Effector CD8-positive, alpha-beta T cell (primary cell): ENCODE measurements at places on chromosomes 7 and 10.

DNA sequence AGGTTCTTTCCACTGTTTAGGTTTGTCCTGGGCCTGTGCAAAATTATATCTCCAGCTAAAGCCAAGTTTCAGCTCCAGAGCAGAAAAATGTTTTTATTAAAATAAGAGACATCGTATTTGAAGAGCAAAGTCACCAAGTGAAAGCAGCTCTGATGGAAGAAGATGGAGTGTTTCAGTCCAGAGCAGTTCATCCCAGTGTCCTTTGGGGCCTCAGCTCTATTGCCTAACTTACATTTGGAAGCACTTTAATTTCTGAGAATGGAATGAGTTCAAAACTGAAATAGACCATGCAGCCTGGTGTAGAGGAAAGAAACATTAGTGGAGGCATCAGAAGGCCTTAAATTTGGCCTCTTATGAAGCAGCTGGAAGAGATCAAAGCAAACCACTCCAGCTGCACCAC, 545.2 kb downstream of the SORCS1 start:
- no peak for DNase-seq

DNA sequence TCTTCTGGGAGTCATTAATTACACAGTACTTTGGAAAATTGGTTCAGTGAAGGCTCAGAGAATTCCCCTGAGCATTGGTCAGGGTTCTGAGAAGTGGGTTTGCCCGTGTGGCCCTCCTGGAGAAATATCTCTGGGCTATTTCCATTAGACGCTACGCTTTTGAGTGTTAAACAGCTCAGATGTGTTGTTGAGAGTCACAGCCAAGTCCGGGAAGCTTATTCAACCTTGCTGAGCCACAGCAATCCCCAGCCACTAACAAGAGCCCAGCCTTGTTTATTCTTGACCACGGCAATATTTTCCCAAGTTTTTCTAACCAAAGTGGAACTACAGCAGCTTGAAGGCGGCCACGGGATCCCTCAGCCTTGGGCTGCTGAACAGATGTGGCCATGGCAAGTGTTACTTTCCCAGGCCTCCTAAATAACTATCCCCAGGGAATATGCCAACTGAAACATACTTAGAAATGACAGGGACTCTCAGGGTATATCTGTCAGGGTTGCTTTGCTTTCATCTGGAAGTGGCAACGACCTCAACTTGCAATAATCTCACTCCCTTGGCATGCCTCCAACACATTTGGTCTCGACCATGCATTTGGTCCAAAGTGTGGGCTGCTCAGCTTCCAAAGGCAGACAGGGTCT, 214.7 kb downstream of the EMX2 start:
- DNase-seq: no peak

DNA sequence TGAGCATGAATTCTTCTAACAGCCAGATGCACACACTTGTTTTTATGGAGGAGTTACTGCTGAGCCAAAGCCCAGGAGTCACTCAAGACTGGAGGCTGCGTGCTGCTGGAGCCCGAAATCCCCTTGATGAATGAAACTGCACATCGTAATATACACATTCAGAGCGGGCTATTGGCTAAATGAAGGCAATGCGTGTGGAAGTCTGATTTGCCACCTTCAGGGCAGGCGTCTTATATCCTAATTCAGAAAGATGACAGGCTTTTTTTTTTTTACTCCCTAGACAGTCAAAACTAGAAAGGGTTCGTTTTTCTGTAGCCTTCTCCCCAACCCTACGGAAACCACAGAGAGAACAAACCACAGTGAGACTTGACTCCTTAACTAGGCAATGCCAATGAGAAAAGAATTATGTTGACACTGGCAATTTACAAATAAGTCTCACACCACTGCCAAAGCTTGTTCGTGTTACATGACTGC, 227.2 kb upstream of the KLF14 start:
- DNase-seq: peak; percentile 36

- DNase-seq: no peak
These were observed 253.4 kb downstream of the TRIL start for GRCh38 chr7:28704706-28705105.

GRCh38 chr7:2566890-2567678, 8.3 kb downstream of the IQCE start:
- no peak for DNase-seq

GRCh38 chr7:73454424-73454823, 20.8 kb downstream of the FZD9 start:
- DNase-seq: no peak

- DNase-seq: no peak
These were observed 119.6 kb downstream of the TES start for GRCh38 chr7:116329686-116330503.

GRCh38 chr10:110279407-110279986, 25.2 kb downstream of the SMNDC1 start:
- peak; percentile 23 for DNase-seq

- peak; percentile 75 for DNase-seq
These were observed 9.8 kb downstream of the SAP25 start for GRCh38 chr7:100563809-100564400.

- no peak for DNase-seq
These were observed 31.9 kb downstream of the FAM107B start for GRCh38 chr10:14742815-14743214.

DNA sequence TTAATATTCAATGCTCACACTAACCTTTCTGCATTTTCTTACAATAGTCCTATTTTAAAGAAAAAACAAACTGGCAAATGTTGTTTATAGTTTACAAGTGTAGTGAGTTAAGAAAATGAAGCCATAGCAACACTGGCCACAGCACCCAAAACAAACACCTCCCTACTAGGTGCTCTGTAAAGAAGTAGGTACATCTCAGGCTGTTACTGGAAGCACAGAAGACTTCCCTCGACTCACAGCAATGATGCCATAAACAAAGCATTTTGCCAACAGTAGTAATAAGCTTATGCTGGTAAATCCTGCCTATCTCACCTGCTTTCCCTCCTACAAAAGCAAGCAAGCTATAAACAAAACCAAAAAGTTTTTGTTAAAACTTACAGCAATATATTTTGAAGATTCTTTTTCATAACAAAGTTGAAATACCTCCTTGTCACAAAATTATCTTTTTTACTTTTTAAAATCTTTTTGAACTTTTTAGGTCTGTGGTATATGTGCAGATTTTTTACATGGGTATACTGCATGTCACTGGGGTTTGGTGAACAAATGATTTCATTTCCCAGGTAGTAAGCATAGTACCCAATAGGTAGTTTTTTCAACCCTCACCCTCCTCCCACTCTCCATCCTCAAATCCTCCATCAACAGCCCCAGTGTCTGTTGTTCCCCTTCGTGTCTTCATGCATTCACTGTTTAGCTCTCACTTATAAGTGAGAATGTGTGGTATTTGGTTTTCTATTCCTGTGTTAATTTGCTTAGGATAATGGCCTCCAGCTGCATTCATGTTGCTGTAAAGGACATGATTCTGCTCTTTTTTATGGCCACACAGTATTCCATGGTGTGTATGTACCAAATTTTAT, 28.4 kb downstream of the COA1 start:
- no peak for DNase-seq

GRCh38 chr7:48188776-48189520, 17.7 kb downstream of the ABCA13 start:
- DNase-seq: no peak

- DNase-seq: no peak
These were observed 34.8 kb downstream of the PIP4K2A start for GRCh38 chr10:22679608-22680007.

- DNase-seq: no peak
These were observed 1.2 kb downstream of the HOXA11 start for GRCh38 chr7:27183682-27184336.

- no peak for DNase-seq
These were observed 29.1 kb upstream of the ITGB1 start for GRCh38 chr10:32987172-32987571.

GRCh38 chr10:76763376-76763775, 874.2 kb downstream of the KCNMA1 start:
- no peak for DNase-seq

DNA sequence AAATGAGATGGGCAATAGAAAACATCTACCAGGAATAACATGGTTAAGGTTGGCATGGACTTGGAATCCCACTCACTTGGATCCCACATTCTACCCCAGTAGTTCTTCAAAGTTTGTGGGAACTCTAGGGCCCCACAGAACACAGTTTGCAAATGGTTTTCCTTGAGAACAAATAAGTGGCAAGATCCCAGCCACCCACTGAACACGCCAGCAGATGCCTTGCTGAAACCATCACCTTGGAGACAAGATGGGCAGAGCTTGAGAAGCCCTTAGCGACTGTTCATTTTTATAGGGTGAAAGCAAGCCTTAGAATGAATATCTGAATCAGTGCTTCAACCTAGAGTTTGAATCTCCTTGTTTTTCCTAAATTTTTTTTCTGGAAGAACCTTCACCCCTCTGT, 349.1 kb downstream of the RPS24 start:
- DNase-seq: no peak

- DNase-seq: no peak
These were observed 45.5 kb downstream of the GRM8 start for GRCh38 chr7:127207230-127207629.

GRCh38 chr10:86162696-86163400, 203.7 kb downstream of the GRID1 start:
- no peak for DNase-seq

DNA sequence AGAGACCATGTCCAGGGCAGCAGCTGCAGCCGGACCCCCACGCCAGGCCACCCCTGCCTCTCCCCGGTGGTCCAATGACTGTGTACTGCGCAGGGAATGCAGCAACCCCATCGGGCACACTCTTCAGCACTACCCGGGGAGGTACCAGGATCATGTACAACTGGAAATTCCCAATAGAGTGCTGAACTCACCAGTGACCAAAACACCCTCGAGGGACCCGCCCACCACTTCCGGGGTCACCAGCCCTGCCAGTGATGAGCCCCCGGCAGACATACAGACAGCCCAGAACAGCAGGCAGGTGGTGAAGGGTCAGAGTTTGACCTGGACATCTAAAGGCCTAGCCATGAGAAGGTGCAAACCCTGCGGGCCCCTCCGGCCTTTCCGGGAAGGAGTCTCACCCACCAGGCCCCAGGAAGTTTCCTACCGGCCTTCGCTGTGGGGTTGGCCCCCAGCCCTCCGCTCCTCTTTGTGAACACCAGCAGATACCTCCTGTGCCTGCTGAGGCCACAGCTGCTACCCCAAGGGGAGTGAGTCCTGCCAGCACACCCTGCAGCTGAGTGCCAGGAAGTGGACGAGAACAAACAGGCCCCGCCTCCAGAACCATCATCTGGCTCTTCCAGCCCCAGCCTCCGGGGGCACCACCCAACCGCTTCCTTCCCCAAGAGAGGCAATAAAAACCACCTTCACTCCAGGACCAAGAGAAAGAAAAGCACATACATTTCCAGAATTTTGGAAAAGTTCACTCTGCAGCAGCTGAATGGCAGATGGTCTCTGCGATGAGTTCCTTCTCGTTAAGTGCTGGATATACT, 5.0 kb upstream of the ANKRD61 start:
- peak; percentile 46 for DNase-seq

GRCh38 chr10:3887885-3888476, 103.0 kb upstream of the KLF6 start:
- DNase-seq: no peak

GRCh38 chr7:1926908-1927306, 256.8 kb downstream of the ELFN1 start:
- DNase-seq: no peak

DNA sequence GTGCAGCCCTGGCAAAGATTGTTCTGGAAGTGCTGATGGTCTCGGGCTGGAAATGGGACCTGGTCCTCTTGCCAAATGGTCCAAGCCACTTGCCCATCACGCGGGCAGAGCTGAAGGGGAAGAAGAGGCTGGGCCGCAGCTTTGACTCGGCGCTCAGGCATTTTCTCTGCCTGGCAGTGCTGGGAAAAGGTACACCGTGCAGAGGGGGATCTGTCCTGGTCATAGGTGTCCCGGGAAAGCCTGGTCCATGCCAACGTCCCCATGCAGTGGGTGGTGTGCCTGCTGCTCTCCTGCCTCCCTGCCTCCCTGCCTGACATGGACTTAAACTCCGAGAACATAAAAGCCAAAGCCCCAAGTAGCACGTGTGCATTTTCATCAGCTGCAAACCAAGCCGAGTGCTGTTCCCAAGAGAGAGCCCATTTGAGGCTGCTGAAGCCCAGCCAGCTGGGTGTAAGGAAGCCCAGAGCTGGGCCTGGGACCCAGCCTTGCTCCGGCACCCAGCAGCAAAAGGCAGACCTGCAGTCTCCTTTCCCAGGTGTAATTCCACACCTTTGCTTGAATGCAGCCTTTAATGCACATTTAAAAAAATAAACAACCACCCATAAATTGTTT, 72.7 kb downstream of the TCERG1L start:
- DNase-seq: no peak

- no peak for DNase-seq
These were observed 66.1 kb downstream of the MDFIC start for GRCh38 chr7:114988026-114988425.

GRCh38 chr10:70053841-70054288, 1.2 kb downstream of the MACROH2A2 start:
- no peak for DNase-seq

DNA sequence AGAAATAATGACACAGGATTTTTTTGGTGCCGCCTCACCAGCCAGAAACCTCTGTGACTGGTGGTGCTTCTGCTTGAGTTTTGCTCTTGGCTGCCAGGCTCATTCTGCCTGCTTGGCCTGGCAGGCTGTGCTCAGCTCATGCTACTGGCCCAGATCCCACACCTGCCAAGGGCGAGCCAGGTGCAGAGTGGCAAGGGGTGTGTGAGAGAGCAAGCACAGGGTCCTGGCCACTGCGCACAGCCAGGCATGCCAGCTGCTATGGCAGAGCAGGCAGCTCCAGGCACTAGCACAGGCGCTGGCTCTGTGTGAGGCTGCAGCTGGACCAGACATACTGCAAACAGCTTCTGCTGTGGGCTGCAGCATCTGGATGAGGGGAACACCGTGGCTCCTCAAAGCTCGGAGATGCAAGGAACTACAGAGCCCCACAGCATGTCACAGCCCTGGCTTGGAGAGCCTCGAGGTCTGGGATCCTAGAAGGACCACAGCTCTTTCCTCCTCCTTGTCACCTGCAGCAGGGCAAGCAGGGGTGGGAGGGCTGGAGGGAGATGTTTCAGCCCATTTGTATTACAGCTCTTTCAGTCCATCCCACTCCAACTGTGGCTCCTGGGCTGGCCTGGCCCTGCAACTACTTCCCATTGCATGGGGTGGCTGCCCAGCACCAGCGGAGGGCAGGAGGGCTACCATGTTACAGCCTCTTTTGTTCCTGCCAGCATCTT, 313.4 kb upstream of the SEMA3C start:
- no peak for DNase-seq

GRCh38 chr7:6530626-6531491, 20.4 kb downstream of the GRID2IP start:
- DNase-seq: peak; percentile 73

DNA sequence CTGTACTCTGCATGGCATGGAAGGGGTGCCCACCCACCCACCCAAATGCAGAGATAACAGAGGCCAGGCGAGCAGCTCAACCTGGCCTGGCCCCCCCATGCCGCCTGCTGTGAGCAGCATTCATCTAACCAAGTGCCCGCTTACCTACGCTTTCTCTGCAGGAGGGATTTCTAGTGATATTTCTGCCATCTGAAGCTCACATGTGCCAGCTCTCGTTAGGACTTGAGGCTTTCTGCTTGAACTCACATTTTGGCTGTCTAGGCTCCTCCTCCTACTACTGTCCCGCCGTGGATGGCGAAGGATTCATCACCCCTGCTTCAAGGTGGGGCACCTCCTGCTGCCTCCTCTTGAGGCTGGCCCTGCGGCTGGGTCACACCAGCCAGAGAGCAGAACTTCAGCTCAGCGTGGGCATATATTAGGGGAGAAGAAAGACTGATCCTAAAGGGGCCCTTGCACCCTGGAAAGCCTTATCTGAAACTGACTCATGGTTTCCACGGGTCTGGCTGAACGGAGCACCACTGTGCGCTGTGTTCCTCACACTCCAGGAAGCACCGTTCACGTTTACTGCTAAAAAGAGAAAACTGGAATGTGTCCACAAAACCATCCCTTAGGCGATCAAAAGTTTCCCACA, 45.5 kb downstream of the CTBP2 start:
- DNase-seq: no peak
